CD8-positive, alpha-beta T cell (primary cell): ENCODE measurements at places on chromosomes 7 and 10. TPM values are rescaled to one million over a fixed set of nuclear protein-coding genes. Genes with fewer than 3 reads are reported as not detected.

GRCh38 chr10:67667035-67667425 is 29.0 kb downstream of the CTNNA3 start:
- DNase-seq: no peak

The CPN1 gene
- total RNA-seq: not detected

The C7orf57 gene
- total RNA-seq: not detected

The ABCB4 gene
- total RNA-seq: 0.16 TPM

- DNase-seq: no peak
These were observed 138.1 kb downstream of the VTI1A start for GRCh38 chr10:112585126-112585525.

The FRAT1 gene
- 39.6 TPM for total RNA-seq

DNA sequence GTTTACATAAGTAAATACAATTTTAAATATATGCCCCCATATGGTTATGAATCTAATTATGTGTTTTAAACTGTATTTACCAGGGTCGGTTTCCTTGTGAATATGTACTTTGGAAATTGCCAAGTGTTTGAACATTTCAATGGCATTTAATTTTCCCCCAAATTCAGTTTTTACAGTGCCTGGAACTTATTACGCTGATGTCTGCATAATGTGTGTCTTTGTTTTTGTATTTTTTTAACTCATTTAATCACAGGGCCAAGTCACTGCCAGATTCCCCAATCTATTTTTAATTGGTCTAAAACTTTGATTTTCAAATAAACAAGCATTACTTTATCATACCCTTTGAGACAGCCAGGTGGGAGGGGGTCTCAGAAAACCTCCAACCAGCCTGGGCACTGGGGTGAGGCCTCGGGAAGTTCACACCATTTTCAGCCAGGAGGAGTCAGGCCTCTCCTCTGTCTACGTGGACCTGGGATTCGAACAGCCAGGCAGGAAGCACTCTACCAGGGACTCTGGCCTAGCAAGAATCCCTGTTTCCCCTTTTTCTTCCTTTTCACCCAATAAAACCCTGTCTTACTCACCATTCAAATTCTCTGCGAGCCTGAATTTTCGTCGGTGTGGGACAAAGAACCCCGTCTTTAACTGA is 151.5 kb upstream of the COL1A2 start:
- DNase-seq: no peak

DNA sequence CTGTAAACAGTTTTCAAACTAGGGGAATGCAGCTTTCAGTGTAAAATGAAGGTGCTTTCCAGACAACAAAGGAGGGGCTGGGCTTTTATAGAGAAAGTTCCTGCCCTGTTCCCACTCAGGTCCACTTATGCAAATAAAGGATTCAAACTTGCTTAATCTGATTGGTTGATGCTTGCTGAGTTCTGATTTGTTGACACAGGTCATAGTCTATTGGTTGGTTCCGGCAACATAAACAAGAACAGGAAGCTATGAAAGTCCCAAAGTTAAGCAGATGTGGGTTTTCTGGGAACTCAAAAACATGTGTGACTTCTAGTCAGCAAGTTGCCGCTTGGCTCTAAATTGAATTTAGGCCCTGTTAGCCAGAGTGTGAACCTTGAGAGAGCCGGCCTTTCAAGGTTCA is 194.2 kb upstream of the SVIL start:
- DNase-seq: no peak

The ZNF438 gene
- 1.7 TPM for total RNA-seq

DNA sequence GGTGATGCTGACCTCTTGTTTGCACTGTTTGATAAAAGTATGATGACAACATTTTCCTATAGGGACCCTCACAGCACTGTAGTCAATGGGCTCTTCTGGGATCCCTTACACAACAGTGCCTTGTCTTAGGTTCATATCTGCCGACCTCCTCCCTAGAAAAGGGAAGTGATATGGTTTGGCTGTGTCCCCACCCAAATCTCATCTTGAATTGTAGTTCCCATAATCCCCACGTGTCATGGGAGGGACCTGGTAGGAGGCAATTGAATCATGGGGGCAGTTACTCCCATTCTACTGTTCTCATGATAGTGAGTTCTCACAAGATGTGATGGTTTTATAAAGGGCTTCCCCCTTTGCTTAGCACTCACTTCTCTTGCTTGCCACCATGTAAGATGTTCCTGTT is 23.1 kb downstream of the ZC3HAV1 start:
- no peak for DNase-seq

DNA sequence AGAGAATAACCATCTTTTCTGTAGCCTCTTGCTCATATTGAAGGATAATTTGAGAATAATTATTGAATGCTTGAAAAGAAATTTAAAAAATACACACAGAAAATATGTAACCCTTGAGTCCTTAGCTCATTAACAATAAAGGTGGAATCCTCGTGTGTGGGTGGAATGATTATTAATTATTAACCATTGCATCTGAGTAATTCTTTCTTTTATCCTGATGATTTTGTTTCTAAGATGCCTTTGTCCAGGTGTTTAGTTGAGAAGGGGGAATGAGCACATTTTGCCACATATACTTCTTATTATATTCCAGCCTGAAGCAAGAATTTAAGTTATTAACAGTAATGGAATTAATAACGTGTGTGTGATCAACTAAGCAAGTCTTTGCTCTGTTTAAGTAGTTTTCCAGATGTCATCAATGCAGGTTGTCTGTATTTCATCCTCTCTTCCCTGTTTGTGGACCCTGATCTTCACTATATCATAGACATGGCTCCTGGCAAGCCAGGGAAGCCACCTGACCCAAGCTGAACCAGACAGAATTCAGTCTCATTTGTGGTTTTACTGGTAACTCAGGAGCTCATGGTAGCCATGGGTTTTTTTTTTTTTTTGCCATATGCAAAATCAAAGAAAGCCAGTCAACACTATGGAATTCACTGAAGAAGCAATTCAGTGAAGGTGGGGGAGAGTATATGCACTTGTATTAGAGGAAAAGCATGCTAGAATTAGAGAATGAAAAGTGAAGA is 144.3 kb downstream of the KIF20B start:
- no peak for DNase-seq

The TUBAL3 gene
- not detected for total RNA-seq

DNA sequence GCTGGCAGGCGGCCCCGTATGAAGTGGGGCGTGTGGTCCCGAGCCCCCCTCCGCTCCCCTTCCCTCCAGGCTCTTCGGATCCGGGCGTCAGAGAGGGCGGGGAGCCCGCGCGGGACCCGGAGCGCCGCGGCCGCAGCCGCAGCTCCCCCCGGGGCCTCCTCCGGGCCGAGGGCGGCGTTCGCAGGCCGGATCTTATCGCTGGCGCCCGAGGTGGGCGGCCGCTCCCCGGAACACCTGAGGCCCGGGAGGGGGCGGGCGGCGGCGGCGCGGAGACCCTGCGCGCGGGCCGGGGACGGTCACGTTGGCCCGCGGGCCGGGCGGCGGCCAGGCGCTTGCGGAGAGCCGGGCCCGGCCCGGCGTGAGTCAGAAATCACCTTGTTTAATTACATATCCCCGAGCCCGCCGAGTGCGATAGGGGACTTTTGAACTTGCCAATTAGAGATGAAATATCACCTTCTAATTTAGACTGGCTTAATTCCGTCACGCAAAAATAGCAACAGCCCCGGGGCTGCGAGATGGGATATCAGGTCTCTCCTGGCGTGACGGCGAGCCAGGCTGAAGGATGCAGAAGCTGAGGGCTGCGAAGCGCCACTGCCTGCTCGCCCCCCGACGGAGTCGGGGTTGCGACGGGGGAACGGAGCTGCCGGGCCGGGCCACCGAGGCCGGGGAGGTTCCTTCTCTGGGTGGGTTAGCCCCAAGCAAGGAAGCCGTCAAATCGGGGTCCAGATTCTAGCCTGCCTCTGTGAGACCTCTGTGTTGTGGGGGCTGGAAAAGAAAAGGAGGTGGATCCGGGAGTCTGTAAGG is 43.4 kb downstream of the LDB3 start:
- DNase-seq: peak; percentile 47

The RNF32 gene
- total RNA-seq: 0.33 TPM

GRCh38 chr7:142788303-142789289 is 17.8 kb downstream of the PRSS2 start:
- DNase-seq: peak; percentile 23

The UFSP1 gene
- 2.1 TPM for total RNA-seq

DNA sequence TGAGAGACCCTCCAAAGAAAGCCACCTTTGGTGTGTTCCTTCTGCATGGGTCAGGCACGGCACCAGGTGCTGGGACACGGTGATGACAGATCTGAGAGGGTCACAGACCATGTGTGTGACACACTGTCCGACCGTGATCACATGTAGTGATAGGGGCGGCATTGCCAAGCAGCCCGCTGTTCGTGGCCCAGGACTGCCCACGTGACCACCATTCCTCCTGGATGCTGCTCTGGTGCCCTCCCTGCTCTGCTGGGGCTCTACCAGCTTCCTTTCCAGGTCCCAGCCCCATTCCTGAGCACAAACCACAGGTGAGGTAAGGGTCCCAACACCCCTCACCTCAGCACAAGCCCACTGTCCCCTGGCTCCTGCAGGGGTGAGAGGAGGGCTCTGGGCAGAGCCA is 10.1 kb upstream of the SLC18A3 start:
- no peak for DNase-seq
